ENCODE measurements at places on chromosomes 12 and 14. TPM values are rescaled to one million over a fixed set of nuclear protein-coding genes. Genes with fewer than 3 reads are reported as not detected.

GRCh38 chr14:100905166-100905565 lies 1.6 kb upstream of the RTL1 start:
- DNase-seq = no peak

DNA sequence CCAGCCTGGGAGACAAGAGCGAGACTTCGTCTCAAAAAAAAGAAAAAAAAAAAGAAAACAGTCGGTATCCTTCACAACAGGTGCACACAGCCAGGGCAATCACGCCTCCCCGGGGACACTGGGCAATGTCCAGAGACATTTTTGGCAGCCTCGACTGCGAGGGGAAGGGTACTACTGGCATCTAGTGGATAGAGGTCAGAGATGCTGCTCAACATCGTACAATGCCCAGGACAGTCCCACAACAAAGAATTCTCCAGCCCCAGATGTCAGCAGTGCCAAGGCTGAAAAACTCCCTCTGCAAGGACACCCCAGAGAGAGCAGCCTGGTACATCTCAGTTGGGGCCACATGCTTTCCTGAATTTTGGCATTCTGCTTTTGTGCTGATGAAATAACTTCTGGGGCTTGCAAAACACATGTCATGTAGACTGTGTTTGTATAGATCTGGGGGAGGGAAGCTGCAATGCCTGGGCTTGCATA lies 21.5 kb downstream of the ALDH2 start:
- no peak for DNase-seq

The CLEC1B gene
- total RNA-seq = not detected

DNA sequence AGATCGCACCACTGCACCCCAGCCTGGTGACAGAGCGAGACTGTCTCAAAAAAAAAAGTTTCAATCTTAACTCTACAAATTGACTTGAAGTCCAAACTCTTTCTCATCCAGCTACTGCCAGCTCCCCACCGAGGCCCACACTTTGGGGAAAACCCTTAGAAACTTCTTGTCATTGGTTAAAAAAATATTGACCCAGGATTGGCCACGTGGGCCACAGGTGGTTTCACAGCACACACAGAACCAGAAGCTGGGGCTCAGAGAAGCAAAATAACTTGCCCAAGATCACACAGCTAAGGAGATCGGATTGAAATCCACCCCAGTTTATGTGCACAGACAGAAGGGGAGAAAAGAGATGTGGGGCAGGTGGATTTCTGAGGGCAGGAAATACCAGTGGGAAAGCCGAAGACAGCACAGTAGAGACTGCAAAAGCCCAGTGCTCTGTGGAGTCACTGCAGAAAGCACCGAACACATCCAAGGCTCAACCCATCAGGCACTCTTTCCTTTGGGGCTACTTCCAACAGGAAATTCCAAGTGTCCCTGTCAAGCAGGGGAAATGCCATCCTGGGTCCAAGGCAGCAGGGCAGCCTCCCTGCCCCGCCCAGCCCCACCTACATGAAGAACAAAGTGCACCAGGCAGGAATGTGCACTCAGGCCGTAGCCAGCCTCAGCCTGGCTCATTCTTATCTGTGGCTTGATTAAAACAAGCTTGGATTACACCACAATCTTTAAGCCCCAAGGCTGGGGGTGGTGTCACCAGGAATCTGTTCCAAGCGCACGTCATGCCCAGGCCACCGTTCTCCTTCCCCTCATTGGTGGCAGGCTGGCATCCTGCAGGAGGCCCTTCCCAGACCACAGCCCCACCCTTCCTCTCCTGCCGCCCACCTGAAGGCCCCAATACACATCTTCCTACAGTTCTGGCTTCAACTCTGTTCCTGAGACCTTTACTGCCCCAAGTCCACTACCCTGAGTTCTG lies 72.5 kb downstream of the ITPK1 start:
- peak; percentile 92 for DNase-seq

GRCh38 chr12:92900941-92901340 lies 28.2 kb downstream of the EEA1 start:
- DNase-seq = no peak

- no peak for DNase-seq
These were observed 130.8 kb upstream of the CNTN1 start for GRCh38 chr12:40561395-40561966.

The LUM gene
- 0.22 TPM for total RNA-seq

The OR4K14 gene
- total RNA-seq = not detected

The ALDH2 gene
- total RNA-seq = not detected

The CCDC197 gene
- not detected for total RNA-seq

GRCh38 chr14:105867961-105868599 lies 341.7 kb downstream of the TMEM121 start:
- no peak for DNase-seq

GRCh38 chr12:84507956-84508850 lies 404.4 kb downstream of the SLC6A15 start:
- DNase-seq = peak; percentile 85

DNA sequence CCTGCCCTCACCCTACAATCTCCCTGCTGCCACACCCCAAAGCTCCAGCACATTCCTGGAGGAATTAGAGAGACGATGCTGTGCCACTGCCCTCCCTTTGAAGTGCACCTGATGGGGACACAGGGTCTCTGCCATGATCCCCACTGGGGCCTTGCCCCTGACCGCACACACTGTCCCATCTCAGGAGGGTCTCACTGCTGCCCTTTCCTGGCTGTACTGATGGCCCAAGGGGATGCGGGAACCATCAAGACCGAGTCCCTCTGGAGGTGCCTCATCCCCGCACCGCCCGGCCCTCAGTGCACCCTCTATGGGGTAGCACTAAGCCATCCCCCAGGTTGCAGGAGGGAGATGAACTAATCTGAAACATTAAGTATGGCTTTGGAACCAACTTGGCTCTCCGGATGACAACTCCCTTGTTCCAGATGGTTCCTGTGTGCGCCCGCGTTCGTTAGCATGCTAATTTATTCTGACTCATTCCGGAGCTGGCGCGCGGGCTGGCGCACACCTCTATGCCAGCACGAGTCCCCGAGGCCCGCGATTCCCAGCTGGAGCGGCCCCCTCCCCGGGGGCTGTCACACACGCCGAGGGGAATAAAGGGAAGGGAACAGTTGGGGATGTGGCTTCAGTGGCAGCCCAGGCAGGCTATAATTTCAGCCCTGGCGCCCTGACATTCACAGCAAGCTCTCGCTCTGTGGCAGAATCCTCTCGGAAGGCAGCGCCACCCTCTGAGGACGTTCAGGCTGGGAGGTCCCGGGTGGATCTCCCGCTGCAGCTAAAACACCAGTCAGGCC lies 34.2 kb upstream of the C14orf180 start:
- DNase-seq = no peak

- no peak for DNase-seq
These were observed 508 bp upstream of the KCNH5 start for GRCh38 chr14:63045612-63046320.

The CLEC4E gene
- not detected for total RNA-seq

- DNase-seq = no peak
These were observed at the start of gene SLC8A3 for GRCh38 chr14:70188659-70189455. Gene SLC8A3, minus strand, starts transcription at chr14:70188951. Its CDS starts 20,529 bp downstream, at chr14:70168422.

- peak; percentile 25 for DNase-seq
These were observed 169.2 kb downstream of the PIK3C2G start for GRCh38 chr12:18430425-18431048.

GRCh38 chr14:72404106-72404774 lies 472.0 kb downstream of the RGS6 start:
- no peak for DNase-seq

DNA sequence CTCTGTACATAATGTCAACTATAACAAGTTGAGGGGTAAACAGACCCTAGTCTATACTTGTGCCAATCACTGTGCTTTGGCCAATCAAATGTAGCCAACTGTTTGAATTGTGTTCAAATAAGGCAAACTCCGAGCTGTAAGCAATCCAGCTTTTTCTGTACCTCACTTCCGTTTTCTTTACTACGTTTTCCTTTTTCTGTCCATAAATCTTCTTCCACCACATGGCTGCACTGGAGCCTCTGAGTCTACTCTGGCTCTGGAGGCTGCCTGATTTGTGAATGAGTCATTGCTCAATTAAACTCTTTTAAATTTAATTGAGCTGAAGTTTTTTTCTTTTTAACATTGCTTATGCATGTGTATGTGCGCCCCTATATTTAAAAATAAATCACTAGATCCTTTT lies 29.7 kb downstream of the CLEC1A start:
- DNase-seq = peak; percentile 79

The FAM161B gene
- total RNA-seq = 1.5 TPM

The KRT6A gene
- not detected for total RNA-seq

GRCh38 chr14:67513631-67514108 lies 19.4 kb upstream of the PLEKHH1 start:
- DNase-seq = no peak

- peak; percentile 8 for DNase-seq
These were observed 57.4 kb downstream of the FBXO33 start for GRCh38 chr14:39374851-39375250.

GRCh38 chr12:82174936-82175335 lies 183.3 kb downstream of the CCDC59 start:
- no peak for DNase-seq

DNA sequence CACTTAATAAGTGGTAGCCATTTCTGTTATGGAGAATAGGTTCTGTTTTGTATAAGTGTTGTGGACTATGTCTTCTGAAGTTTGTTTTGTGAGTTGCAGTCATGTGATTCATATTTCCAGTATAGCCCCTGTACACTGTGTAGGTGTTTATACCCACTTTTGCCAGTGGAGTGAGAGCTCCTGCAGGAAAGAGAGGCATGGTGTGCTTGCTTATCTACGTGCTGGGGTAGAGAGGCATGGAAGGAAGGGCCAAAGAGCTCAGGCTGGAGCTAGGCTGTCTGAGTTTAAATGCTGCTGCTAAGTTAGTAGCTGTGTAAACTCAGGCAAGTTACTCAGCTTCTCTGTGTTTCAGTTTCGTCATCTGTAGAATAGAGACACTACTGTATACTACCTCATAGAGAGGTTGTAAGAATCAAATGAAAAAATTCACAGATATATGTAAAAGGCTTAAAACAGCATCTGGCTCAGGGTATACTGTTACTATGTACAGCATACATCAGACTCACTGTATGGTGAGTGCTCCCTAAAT lies 88.2 kb upstream of the SLC38A2 start:
- DNase-seq = no peak

The KRT77 gene
- not detected for total RNA-seq

The KRT83 gene
- 0.05 TPM for total RNA-seq

The PZP gene
- total RNA-seq = not detected

The CAPS2 gene
- total RNA-seq = 3.8 TPM

- DNase-seq = no peak
These were observed at the start of gene CLEC12A for GRCh38 chr12:9971181-9971580. Gene CLEC12A, plus strand, starts transcription at chr12:9971409. Its CDS starts 188 bp downstream, at chr12:9971597.

The B4GALNT3 gene
- total RNA-seq = 2.5 TPM

The RHNO1 gene
- 30.2 TPM for total RNA-seq

DNA sequence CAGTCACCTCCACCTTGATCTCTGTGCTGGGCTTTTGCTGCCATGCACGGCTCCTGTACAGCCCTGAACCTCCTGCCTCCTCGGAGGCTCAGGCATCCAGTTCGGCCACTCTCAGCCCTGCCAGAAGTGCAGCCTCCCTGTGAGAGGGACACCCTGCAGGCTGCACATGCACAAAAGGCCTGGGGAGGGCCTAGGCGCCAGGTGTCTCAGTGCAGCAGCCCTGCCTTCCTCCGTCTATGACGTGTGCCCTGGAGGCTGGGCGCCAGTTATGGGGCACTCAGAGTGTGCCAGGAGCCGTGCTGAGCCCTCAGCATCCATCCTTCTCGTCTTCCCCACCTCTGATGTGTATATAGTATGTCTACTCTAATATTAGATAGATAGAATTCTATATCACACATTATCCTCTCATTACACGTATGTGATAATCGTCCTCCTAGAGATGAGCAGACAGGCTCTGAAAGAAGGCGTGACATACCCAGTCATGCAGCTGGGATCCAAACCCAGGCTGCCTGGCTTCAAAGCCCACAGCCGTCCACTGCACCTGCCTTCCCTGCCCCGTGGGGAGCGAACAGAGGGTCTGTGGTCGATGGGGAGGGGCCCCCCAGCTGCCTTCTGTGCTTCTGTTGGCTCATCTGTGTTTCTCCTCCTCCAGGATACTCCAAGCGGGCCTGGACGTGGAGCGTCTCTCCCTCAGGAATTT lies 101.1 kb downstream of the B4GALNT3 start:
- no peak for DNase-seq

DNA sequence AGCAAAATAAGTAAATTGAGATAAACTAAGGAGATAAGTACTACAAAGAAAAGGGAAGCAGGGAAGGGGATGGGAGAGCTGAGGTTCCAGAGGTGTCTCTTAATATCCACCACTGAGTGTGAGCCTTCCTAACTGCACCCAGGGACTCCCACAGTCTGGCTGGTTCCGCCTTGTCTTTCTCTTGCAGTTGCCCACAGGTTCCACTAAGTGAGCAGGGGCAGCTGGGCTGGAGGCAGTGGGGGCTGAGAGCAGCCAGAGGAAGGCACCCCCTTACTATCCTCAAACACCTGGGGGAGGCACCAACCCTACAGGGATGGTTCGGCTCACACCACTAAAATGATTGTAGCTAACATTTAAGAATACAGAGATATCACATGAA lies 214.9 kb downstream of the SLC41A2 start:
- DNase-seq = no peak

The PPM1H gene
- total RNA-seq = 9.2 TPM

The AGAP2 gene
- total RNA-seq = 0.02 TPM

GRCh38 chr12:96194971-96195844 lies 1.0 kb downstream of the ELK3 start:
- DNase-seq = peak; percentile 85

DNA sequence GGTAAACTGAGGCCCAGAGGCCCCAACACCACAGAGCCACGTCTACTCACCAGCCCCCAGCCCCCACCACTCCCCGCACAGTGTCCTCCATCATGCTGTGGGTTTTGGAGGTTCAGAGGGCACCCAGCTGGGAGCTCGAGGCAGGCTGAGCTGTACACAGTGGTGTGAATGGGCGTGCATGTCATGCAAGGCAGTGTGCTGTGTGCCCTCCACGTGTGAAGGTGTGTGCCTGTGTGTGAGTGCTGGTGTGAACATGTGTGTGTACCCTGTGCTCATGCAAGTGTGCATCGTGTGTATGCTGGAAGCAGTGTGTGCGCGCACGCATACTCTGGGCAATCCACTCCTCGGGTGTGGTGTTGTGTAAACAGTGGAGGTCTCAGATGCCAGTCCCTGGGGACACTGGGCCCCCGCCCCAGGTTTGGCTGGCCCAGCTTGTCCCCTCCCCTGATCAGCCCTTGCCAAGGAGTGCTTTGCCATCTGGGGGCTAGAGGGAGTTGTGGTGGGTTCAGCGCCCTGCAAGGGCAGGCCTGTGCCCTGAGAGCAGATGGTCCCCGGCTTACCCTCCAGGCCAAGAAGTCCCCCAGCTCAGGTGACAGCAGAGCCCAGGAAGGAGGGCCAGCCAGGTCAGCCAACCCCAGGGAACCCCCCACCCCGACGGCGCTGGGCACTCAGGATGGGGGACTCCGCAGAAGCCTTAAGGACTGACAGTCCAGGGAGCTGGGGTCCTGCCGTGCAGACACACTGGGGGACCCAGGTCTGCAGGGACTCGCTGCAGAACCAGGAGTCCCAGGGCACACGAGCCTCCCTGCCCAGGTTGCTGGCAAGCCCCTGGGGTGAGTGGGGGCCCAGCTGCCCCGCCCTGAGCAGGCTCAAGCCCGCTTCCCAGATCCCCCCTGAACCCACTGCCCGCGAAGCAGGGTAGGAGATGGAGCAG lies 23.8 kb upstream of the GPR132 start:
- DNase-seq = no peak

The WNT1 gene
- total RNA-seq = not detected
